Cardiac muscle cell (in vitro differentiated cells and primary cell): ENCODE measurements at places on chromosomes 2 and 18. TPM values are rescaled to one million over a fixed set of nuclear protein-coding genes. Genes with fewer than 3 reads are reported as not detected.

DNAJC5G gene
- 3.6 and 14.1 TPM in 2 replicates for total RNA-seq

SGO2 gene
- total RNA-seq: 1.8 and 13.9 TPM in 2 replicates

DOCK10 gene
- total RNA-seq: not detected in 2 replicates

IL36B gene
- not detected in 2 replicates for total RNA-seq

- DNase-seq: no peak
Observed at GRCh38 chr2:31282634-31283033, 48.7 kb downstream of the EHD3 start.

- DNase-seq: no peak
Observed at GRCh38 chr2:218615868-218616315, 8.2 kb downstream of the PLCD4 start.
